ENCODE measurements at places on chromosomes 3 and 15.

GRCh38 chr3:29695201-29695600 lies 414.3 kb downstream of the RBMS3 start:
- DNase-seq = no peak

DNA sequence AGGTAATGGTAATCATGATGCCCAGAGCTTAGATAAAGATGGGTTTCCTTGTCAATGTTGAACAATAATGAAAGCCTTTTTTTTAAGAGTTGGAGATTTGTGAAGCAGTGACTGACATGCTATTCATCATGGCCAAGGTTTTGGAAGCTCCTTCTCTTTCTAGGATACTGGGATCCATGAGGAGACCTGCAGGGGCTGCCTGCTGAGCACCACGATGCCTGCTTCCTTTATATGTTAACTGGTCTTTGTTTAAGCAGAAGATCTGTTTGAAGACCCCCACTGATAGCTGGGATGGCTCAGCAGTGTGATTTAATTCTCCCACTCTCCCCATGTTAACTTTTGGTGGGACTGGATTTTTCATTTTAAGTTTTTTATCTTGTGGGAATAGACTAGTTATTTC lies 15.8 kb downstream of the RBP1 start:
- DNase-seq = no peak

DNA sequence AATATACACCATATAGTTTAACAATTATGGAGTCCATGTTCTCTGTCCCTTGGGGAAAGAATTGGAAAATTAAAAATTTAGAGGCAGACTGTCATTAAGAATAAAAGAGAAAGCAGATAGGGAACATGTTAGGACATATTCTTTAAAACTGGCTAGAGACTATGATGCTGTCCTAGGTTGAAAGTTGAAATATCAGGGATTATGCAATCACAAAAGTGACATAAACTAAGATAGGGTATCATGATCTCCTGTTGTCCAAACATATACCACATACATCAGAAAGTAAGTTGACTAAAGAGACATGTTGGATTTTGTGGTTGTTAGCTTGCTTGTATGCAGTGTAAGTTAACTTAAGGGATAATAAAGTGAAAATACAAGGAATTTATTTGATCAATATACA lies 9.9 kb upstream of the EID1 start:
- no peak for DNase-seq

DNA sequence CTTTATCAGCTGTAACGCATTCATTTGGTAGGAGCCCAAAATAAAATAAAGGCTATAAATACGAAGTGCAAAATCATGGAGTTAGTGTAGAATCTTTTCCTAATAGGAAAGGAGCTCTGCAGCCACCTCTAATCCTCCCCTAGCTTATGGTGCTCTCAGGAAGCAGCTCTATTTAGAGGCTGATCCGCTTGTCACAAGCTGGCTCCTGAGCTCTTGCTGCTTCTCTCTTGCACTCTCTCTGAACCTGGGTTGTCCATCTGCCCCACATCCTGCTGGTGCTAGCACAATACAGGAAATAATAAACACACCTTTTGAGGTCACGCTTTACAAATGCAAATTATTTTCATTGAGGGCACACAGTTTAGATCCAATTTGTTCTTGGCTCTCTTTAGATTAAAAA lies 37.3 kb upstream of the BFSP2 start:
- DNase-seq = no peak

- DNase-seq = no peak
Measured at GRCh38 chr3:133136114-133137041, 98.2 kb downstream of the TMEM108 start.

Data from activated CD4-positive, alpha-beta T cell treated with anti-CD3 and anti-CD28 coated beads, Interleukin-2, amount 10 ng/mL, durations not matched to agents 7 days and 5 days (primary cell).